ENCODE measurements at places on chromosomes 6 and 20.

- DNase-seq = no peak
Observed at GRCh38 chr20:22763257-22763906, 179.0 kb upstream of the FOXA2 start.

GRCh38 chr6:87181903-87182302 is 26.5 kb downstream of the ZNF292 start:
- DNase-seq = no peak

DNA sequence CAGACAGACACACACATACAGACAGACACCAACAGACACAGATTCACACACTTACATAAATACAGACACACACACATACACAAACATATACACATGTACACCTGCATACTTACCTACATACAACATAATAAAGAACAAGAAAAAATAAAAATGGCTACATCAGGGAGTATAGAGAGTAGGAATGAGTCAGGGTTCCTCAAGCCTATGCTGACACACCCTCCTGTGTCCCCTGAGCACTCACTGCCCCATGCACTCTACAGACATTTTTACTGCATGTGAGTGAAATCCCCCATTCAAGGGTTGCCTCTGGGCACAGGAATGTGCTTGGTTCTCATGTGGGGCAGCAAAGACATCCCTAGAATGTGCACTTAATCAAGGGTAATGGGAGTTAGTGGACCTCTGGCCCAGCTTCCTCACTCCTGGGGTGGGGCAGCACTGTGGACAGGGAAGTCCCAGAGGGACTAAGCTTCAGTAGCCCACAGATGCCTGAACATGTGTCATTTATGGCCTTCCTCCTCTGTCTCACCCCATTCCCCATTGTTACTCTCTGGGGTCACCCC is 185.9 kb upstream of the FOXA2 start:
- peak; percentile 66 for DNase-seq

DNA sequence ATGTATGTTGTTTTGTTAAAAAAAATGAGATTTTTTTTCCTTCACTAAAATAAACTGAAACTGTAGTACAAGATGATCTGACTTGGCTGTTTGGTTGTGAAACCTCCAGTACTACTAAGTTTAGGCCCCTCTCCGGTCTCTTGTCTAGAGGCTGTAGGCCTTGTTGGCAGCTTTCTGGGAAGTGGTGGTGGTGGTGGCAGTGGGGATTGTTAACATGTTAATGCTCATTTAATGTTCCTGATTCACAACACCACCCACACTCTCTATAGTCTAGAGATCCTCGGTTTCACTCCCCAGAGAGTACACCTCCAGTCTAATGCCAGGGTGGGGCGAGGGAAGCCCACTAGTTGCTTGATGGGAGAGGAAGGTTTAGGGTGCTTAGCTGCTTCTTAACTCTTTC is 24.1 kb downstream of the STK4 start:
- no peak for DNase-seq

GRCh38 chr6:9186148-9186547 is 750.8 kb upstream of the SLC35B3 start:
- no peak for DNase-seq

- DNase-seq = no peak
Observed at GRCh38 chr20:44064501-44065400, 122.2 kb downstream of the JPH2 start.

DNA sequence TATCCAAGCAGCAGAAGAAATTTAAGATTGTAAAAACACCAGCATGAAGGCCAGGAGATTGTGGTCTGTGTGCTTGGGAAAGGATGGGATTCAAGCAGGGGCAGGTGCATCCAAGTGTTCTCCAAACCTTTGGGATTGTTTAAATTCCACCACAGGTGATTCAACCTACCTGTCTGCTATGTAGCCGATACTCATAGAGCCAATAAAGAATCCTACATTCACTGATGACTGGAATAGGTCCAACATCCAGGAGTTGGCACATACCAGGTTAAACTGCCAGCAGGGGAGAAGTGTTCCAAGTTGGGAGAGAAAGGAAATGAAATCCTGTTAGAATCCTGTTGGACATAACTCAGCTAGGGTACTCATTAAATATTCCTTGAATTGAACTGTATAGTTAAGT is 2.2 kb downstream of the SLC22A2 start:
- no peak for DNase-seq

DNA sequence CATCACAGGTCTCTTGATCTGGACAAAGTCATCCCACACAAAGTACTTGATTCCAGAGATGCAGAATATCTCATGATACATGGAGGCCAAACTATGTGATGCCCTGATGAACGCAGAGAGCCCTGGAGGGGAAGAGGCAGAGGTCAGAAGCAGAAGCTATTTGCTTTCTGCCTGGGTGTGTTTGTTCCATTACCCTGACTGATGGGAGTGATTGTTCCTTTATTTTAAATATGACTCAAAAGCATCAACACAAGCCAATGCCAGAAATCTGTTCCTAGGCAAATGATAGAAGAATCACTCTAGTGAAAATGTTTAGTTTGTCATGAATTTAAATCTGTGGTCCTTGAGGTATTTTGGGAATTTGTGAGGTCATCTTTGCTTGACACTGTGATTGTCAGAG is 54.7 kb upstream of the GGTLC1 start:
- DNase-seq = no peak

GRCh38 chr6:42817907-42818306 is 36.1 kb downstream of the BICRAL start:
- DNase-seq = no peak

DNA sequence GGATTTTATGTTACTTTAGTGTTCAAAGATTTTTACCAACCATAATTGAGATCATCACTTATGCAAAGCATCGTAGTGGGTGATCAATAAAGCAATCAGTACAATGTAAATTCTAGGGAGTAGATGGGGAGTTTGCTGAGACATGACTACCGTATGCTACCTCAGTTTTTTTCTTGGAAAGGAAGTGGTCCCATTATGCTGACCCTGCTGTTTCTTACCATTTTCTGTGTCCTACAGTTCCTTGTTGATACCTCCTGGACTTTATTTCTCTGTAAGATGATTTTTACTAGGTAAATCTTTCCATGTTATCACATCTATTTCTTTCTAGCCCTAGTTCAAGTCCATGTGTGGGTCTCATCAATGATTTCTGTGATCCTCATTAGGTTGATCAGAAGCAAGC is 19.3 kb upstream of the NKAIN2 start:
- no peak for DNase-seq

DNA sequence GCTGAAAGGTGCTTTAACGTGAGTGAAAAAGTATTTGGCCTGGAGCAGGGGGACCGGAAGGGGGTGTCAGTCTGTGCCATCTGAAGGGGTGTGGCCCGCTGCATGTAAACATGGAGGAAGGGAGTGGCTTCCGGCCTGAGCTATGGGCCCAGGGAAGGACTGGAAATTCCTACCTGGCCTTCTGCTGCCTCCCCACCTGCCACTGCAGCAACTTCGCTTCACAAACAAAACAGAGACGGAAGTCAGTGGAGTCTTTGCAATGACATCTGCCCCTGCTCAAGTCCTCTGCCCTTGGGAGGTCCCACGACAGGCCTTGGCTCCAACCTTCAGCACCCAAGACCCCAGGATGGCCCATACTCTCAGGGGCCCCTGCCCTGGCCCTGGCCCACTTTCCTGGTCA is 28.1 kb upstream of the FOXP4 start:
- DNase-seq = no peak

DNA sequence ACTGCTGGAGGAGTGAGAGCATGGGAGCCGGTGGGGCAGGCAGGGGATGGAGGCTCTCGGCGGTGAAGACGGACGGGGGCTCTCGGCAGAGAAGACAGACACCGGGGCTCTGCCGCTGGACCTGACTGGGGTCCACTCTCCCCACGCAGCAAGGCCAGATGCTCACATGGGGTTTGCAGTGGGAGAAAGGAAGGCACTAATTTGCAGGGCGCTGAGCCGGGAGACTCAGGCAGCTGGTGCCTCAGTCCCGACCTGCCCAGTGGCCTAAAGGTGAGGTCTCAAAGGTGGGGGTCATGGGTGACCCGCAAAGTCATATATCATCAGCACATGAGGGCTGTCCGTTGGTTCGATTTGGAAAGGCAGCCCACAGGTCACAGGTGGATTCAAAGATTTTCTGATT is 187.3 kb downstream of the ERMARD start:
- DNase-seq = no peak

- DNase-seq = no peak
Observed at GRCh38 chr6:42929821-42930360, 611 bp downstream of the CNPY3 start.

DNA sequence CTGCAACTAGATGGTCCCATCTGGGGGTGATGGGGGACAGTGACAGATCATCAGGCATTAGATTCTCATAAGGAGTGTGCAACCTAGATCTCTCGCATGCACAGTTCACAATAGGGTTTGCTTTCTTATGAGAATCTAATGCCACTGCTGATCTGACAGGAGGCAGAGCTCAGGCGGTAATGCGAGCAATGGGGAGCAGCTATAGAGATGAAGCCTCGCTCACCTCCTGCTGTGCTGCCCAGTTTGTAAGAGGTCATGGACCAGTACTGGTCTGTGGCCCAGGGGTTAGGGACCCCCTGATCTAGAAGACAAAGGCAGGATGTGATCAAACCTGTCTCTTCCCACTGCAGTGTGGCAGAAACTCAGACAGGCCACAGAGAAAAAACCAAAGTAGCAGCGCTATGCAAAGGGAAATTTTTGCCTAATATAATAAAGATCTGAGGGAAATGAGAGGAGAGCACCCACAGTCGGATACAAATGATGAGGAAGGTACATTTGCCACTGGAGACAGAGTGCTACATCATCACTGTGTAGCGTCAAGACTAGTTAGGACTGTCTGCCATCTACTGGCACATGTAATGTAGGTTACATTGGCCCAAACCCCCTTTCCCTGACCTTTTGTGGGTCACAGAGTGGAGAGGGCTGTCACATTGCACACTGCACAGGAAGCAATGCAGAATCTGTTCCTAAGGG is 4.1 kb upstream of the LY86 start:
- no peak for DNase-seq

DNA sequence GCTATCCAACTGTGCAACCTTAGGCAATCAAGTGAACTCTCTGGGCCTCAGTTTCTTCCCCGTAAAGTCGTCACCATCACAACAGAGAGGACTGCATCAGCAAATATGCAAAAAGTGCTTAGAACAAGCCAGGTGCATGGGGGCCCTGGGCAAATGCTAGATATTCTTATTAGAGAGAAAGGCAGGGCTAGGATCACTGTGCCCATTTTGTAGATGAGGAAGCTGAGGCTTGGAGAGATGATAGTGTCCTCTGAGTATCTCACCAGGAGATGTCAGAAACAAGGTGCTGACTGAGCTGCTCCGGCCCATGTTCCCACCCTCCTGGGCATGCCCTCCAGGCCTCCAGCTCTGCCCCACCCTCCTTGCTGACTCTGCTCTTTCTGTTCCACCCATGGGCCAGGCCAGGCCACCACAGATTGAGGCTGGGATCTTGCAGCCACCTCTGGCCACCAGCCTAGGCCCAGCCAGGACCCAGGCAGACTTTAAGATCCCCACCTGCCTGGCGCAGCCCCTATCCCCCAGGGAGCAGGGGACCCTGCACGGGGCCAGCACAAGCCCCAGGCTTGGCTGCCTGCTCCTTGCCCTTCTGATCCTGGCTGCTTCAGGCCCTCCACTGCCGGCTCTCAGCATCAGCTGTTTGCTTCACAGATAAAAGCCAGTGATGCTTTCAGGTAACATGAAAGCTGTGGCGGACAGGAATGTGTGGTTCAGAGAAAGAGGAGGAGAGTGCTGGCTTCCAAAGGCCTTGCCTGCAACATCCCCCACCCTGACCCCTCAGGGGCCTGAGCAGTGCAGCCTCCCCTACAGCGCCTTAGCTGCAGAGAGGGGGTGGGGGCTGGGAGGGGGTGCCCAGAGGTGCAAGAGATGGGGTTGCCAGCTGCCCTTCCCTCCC is 47.6 kb downstream of the GRM4 start:
- DNase-seq = no peak

- peak; percentile 91 for DNase-seq
Observed at GRCh38 chr6:26103770-26104456, 16.7 kb downstream of the HFE start.

GRCh38 chr20:51061418-51062045 is 38.6 kb upstream of the KCNG1 start:
- DNase-seq = no peak

DNA sequence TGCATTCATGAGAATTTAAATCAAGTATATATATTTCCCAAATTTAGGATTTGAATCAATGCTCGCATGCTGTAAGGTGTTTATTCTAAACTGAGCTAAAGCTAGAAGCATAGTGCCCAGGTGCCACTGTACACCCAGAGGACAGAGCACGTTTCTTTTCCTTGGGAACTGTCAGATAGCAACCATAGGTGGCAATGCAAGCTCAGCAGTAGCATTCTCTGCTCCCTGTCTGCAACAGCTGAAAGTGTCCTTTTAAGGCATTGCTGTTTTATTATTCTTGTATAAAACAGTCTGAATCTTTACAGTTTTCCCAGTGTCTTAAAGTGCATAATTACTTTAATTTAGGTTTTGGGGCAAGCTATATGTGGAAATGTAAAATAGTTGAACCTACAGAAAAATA is 443.4 kb upstream of the MMS22L start:
- no peak for DNase-seq

- DNase-seq = no peak
Observed at GRCh38 chr6:142235791-142236190, 66.0 kb upstream of the ADGRG6 start.

- DNase-seq = no peak
Observed at GRCh38 chr6:83221889-83222479, 28.8 kb downstream of the RWDD2A start.

DNA sequence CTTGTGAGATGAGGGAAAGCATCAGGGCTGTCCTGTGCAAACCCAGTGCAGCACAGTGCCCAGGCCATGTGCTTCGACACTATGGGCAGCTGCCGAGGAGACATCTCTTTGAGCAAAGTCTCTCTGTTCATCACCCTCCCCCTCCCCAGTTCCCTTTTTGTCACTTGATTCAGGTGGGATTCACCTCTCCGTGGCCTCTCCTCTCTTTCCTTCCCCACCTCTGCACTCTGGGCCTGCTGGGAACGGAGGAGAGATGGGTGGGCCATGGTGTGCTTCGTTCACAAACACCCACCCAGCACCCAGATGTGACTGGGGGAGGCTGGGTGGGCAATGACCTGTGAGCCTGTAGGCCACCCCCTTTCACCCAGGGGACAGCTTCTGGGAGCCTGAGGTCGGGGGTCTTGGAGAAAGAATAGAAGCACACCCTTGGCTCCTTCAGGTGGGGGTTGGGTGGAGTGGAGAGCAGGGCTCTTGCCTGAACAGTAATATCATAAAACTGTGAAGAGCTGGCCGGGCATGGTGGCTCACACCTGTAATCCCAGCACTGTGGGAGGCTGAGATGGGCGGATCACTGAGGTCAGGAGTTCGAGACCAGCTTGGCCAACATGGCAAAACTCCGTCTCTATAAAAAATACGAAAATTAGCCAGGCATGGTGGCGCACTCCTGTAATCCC is 33.5 kb upstream of the DLGAP4 start:
- no peak for DNase-seq

DNA sequence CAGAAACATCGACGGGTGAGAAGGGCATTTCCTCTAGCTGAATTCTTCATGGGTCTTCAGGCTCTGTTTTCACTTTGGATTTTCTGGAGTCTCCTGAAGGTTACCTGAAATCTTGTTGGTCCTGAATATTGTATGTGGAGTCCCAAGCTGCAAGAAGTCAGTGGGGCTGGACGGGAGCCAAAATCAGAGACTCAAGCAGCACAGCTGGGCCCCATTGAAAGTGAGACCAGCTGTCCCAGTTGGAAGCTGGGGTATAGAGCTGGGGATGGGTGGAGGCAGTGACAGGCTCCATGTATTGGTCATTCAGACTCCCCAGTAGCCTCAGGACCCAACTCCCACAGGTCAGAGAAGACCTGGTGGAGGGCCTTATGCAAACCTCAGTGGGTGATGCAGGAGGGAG is 111.3 kb upstream of the MLN start:
- no peak for DNase-seq
